ENCODE measurements at places on chromosomes 12 and 14.

DNA sequence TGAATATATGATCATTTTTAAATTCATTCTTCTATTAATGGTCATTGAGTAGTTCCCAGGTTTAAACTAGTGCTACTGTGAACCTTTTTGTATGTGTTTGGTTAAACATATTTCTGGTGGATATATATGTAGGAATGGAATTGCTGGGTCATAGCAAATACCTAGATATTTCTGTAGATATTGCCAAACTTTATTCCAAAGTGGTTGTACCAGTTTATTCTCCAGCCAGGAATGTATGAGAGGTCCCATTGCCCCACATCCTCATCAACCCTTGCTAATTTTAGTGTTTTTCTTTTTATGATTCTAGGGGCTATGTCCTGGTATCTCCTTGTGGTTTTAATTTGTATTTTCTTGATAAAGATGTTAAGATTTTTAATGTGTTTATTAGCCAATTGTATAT lies 3.1 kb downstream of the VEZT start:
- no peak for DNase-seq

DNA sequence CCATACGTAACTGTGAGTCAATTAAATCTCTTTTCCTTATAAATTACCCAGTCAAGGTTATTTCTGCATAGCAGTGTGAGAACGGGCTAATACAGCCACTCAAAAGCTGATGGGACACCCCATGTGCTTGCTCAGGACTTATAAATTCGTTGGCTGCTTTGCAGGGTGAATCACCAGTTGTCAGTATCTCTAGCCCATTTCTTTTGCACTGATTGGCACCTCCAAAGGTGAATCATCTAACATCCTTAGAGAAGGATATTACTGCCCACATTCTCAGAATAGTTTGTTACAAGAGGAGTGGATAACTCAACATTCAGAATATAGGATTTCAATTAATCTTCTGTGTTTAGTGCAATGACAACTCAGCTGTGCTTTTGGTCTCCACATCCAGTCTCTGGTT lies 601.5 kb downstream of the KCNH5 start:
- no peak for DNase-seq

DNA sequence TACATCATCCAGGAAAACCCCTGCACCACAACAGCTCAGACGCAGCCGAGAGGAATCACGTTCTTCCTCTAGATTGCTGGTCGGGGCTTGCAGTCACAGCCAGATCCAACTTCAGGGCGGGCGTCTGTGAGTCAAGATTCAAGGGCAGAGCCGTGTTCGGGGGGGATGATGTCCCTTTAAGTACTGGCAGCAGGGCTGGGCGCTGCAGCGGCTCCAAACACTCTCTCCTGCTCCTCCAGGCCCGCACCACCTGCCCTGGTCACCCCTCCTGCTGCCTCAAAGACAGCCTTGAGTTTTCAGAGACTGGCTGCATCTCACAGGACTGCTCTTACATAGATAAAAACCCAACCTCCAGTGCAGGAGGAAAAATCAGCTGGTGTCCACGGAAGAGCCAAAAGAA lies 68.3 kb downstream of the KDM2B start:
- no peak for DNase-seq

DNA sequence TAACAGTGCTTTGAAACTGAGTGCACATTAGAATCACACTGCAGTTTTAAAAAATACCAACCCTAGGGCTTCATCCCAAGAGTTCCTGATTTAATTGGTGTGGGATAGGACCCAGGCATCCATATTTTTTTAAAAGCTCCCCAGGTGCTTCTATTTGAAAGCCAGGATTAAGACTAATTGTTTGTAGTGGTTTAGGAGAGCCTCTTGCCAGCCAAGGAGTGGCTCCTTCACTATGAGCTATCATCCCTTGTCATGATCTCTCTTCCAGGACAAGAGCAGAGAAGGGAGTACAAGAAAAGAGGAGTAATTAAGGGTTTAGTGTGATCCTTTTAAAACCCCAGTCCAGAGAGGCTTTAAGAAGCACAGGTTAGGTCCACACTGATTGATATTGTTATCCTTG lies 178.0 kb downstream of the CAND1 start:
- DNase-seq, result no peak

- peak; percentile 81 for DNase-seq
Observed at GRCh38 chr14:95516554-95517181, at the start of gene SYNE3. TSS of gene SYNE3 (minus strand) at chr14:95516650. CDS start at chr14:95475821, 40,829 bp downstream.

GRCh38 chr12:48978291-48978740 lies at the start of gene WNT1:
TSS of gene WNT1 (plus strand) at chr12:48978322. CDS start at chr12:48978651, 329 bp downstream.
- no peak for DNase-seq

- DNase-seq, result peak; percentile 90
Observed at GRCh38 chr12:4269279-4269991, 4.1 kb upstream of the CCND2 start.

GRCh38 chr12:32284561-32284960 lies 114.8 kb upstream of the FGD4 start:
- no peak for DNase-seq

- DNase-seq, result no peak
Observed at GRCh38 chr12:57760347-57760982, 5.6 kb downstream of the MARCHF9 start.

DNA sequence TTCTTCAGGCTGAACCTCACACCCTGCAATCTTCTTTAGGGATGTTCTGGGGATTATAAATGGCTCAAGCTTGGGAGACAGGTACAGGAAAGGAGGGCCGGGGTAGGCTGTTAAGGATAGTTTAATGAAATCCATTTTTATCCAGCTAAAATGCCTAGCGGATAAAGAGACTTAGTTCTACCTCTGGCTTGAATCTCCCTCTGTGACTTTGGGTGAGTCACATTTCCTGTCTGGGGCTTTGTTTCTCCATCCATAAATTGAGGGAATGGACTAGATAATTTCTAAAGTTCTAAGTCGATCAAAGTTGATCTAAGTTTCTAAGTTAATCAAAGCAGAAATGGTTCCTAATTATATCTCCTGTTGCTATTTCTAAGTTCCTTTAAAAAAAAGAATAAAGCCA lies 319.6 kb upstream of the E2F7 start:
- no peak for DNase-seq

DNA sequence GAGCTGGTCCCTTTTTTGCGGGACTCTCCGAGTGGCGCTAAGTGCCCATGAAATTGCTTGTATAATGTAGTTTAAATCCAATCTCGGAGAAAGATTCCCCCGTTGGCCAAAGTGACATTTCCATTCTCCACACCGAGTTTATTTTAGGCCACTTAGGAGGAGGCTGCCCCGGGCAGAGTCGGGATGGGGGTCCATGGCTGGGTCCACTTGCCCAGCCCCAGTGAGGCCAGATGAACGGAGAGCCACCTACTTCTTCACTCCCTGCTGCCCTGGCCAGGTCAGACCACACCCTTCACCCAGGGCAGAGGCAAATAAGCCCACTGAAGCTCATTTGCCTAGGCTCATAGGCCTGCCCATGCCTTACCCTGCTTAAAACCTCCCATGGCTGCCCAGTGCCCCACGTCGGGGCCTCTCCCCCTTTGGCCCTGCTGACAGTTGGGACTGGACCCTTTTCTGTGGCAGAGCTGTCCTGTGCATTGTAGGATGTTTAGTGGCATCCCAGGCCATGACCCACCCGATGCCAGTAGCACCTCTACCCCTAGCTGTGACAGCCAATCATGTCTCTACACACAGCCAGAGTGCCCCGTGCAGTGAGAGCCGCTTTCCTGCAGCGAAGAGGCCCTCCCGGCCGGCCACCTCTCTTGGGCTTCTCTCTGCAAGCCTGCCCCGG lies 51.3 kb downstream of the FAM222A start:
- no peak for DNase-seq

- DNase-seq, result no peak
Observed at GRCh38 chr12:104275689-104276088, 27.9 kb upstream of the EID3 start.

- DNase-seq, result peak; percentile 61
Observed at GRCh38 chr14:52268279-52269061, 972 bp downstream of the PTGDR start.

DNA sequence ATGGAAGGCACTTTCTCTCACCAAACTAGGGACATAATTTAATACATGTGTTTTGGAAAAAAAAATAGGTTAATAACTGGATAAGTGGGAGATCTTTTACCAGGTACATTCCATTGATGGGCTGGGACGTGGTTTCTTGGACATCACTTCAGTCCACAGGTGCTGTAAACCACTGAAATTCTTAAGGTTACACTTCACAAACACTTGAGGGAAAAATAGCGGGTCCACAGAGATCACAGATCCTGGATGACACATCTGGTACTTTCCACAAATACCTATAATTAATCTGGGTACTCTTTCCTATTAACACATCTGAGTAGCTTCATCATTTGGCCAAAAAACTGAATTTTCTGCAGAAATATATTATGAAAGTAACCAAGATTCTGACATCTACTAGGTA lies 85.0 kb downstream of the POLR3B start:
- no peak for DNase-seq

GRCh38 chr14:41606532-41607303 lies at the start of gene LRFN5:
TSS of gene LRFN5 (plus strand) at chr14:41606876.
- DNase-seq, result peak; percentile 52

DNA sequence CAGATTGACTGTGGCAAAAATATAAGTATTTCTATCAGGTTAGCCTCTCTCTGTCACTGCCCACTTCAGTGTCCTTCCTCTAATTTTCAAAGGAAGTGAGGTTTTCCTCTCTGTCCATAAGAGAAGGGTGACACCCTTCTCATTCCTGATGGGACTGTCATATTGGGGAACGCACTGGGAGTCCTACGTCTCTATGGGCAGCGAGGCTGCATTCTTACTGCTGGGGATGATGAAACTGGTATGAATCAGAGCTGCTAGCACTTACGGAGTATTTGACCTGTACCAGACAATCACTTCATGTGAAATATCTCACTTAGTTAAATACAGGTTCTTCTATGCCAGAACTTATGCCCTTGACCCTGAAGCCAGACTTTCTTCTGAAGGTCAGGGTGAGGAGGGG lies 436.3 kb downstream of the DPF3 start:
- no peak for DNase-seq

DNA sequence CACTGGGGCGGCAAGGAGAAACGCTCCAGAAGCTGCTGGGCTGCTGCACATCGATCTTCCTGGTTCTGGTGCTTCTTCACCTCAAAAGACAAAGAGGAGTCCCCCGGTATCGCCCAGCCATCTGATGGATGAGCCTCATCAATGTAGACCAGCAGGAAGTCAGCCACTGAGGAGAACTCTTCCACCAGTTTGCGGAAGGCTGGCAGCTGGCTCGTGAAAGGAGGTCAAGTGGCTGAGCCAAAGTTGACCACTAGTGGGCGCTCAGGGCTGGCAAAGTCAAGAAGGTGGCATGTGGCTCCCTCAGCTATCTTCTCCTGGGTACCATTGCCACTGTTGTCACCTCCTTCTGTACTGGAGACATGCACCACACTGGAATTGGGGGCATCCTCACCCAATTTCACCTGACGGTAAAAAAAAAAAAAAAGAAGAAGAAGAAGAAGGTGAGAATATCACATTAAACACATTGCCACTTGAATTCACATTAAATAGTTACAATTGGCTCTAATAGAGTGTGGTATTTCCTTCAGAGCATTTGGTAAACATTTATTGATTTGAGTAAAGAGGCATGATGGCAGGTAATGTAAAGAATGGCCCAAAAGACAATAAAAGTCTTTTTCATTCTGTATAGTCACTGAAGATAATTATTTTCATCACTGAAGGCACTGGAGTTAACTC lies 8.3 kb downstream of the DIO2 start:
- no peak for DNase-seq

DNA sequence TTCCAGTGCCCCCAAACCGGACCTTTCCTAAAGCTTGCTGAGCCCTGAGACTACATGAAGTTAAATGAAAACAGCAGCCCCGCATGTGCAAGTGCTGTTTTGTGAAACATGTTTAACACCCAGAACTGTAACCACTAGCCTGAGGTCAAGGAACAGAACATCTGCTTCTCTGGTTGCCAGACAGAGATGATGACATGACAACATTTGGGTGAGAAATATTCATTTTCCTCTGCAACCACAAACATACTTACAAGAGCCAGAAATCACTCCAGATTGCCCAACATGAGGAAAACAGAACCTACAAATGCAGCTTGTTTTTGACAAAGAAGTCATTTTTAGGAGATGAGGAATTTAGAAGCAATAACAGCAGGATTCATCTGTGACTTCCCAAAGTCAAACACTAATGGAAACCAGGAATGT lies 110.4 kb downstream of the BCAT1 start:
- DNase-seq, result no peak

DNA sequence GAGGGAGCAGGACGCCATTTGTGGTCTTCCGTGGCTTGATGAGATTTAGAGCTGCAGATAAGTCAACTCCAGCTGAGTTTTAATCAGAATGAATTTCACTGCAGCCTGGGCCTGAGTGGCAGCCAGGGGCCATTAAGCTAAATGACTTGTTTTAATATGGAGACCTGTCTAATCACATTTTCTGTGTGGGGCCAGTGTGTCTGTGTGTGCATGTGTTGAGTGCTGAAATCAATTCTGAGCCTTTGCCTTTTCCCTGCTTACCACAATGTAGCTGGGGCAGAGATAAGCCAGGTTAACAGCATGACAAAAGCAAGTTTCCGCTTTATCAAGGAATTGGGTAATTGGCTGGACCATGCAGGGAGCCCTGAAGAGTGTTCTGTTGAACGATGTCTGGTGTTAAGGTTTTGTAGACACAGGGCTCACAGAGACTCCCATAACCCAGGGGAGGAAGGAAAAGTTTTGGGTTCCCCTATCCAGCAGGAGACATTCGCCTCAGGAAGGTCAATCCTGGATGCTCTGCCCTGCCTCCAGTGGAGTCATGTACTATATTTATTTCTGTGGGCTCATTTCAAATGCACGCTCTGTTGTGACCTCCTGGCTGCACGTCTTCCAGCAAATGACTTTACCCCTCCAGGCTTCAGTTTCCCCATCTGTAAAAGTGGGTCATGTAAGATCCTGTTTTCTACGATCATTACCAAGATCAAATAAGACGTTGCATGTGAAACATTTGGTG lies 24.2 kb downstream of the RPH3A start:
- no peak for DNase-seq

DNA sequence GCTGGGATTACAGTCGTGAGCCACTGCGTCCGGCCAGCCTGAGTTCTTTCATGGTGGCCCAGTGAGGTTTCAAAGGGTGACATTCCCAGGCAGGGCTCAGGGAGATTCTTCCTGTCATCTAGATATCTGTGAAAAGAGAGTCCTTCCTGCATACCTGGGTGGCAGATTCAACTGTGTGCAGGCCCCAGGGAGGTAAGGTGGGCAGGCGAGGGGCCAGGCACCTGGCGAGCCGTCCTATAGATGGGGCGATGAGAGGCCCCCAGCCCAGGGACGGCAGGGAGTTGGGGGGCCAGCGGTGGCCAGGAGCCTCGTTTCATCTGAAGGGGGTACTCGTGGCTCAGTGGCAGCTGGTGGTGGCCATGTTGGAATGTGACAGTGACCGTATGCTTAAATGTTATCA lies 7.1 kb upstream of the EP400 start:
- peak; percentile 9 for DNase-seq

GRCh38 chr12:15811214-15812127 lies 22.3 kb upstream of the EPS8 start:
- no peak for DNase-seq

- DNase-seq, result no peak
Observed at GRCh38 chr14:66081594-66082376, 404.4 kb upstream of the CCDC196 start.

DNA sequence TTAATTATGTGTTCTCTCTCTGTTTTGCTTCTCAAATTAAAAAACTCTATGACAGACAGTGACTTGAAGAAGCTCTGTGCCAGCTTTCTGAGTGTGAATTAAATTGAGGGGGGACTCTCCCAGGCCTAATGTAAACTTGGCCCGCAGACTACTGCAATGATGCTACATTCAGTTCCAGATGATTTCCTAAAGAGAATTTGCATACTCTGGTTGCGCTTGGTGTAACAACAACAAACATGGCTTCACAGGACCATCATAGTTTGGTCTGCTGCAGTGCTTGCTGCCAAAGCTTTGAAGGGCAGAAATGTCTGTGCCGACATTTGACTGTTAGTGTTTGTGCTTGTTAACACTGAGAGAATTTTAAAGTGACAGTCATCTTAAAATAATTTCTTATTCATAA lies 25.0 kb downstream of the CFAP54 start:
- DNase-seq, result no peak
